ENCODE measurements at places on chromosomes 12 and 14. TPM values are rescaled to one million over a fixed set of nuclear protein-coding genes. Genes with fewer than 3 reads are reported as not detected.

Gene MGP
- total RNA-seq = 65.4 TPM

Gene CCDC175
- total RNA-seq = not detected

Gene ENO2
- 5.6 TPM for total RNA-seq

Gene LBHD2
- not detected for total RNA-seq

Gene C1QL4
- not detected for total RNA-seq

Gene CDCA3
- total RNA-seq = 14.8 TPM

Gene FOXG1
- total RNA-seq = not detected

Gene ZDHHC22
- total RNA-seq = not detected

Gene IFT81
- 10.6 TPM for total RNA-seq

Gene SLC16A7
- total RNA-seq = 5.5 TPM

Gene MSI1
- not detected for total RNA-seq

Gene LRRC10
- total RNA-seq = not detected

Gene OASL
- 0.36 TPM for total RNA-seq

Gene CLEC9A
- total RNA-seq = not detected

Gene ADAM21
- total RNA-seq = 0.18 TPM

Gene HOXC13
- not detected for total RNA-seq

Gene LMNTD1
- 0.45 TPM for total RNA-seq

Gene PA2G4
- total RNA-seq = 192 TPM

Gene PMEL
- total RNA-seq = 0.19 TPM

Gene SMIM41
- not detected for total RNA-seq

Gene KRT1
- total RNA-seq = not detected

Gene BDKRB1
- not detected for total RNA-seq

Gene CYP27B1
- 0.54 TPM for total RNA-seq

Gene PPP1R1A
- total RNA-seq = not detected

Gene BDKRB2
- under 0.01 TPM for total RNA-seq

Gene KRT74
- total RNA-seq = not detected

Gene NID2
- total RNA-seq = 14.2 TPM

Gene STXBP6
- not detected for total RNA-seq

Measured in endothelial cell of coronary artery (primary cell).